ENCODE measurements at places on chromosomes 1 and 21.

GRCh38 chr1:7553042-7553690 is 217.9 kb upstream of the VAMP3 start:
- DNase-seq, result no peak

DNA sequence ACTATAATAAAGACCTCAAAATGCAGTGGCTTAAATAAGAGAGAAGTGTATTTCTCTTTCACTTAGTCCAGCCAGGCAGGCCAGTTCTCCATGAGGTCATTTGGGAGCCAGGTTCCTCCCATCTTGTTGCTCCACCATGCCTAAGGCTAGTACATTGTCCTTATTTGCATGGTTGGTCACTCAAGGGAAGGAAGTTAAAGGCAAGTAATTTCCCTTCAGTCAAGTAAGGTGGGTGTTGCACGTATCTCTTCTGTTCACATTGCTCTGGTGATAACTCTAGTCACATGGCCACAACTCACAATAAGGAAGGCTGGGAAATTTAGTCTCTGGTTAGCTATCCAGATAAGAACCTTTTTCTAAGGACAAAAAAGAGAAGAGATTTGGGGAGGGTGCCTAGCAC is 27.2 kb upstream of the TADA1 start:
- DNase-seq, result no peak

- no peak for DNase-seq
Observed at GRCh38 chr1:37064039-37064438, 29.7 kb upstream of the GRIK3 start.

GRCh38 chr1:155082301-155083051 is 3.8 kb downstream of the EFNA3 start:
- no peak for DNase-seq

- DNase-seq, result no peak
Observed at GRCh38 chr1:50940291-50940690, 19.8 kb downstream of the FAF1 start.

Measured in SJSA1 (cell line).